Tracheal epithelial cell (primary cell): ENCODE measurements at places on chromosomes 11 and 22. TPM values are rescaled to one million over a fixed set of nuclear protein-coding genes. Genes with fewer than 3 reads are reported as not detected.

The OR5J2 gene
- not detected in 2 replicates for total RNA-seq

The SEZ6L gene
- under 0.01 TPM in 1 of 2 replicates, not detected in the other for total RNA-seq

The CNTN5 gene
- not detected in 2 replicates for total RNA-seq

The SCUBE2 gene
- not detected in 2 replicates for total RNA-seq

The INS gene
- total RNA-seq: not detected in 2 replicates

The NOX4 gene
- total RNA-seq: 0.64 and 1.4 TPM in 2 replicates

The ZNF214 gene
- 0.24 and 0.85 TPM in 2 replicates for total RNA-seq

The ZW10 gene
- 18.3 and 18.8 TPM in 2 replicates for total RNA-seq

The OR6A2 gene
- total RNA-seq: under 0.01 TPM in 2 replicates

The BCO2 gene
- 0.24 and 0.85 TPM in 2 replicates for total RNA-seq

The MCAM gene
- 44.1 and 177 TPM in 2 replicates for total RNA-seq

The EIF3M gene
- total RNA-seq: 624 and 753 TPM in 2 replicates

The CATSPERZ gene
- 0.48 TPM in 1 of 2 replicates, not detected in the other for total RNA-seq

The PLAAT4 gene
- 1.3 and 18.1 TPM in 2 replicates for total RNA-seq

The PANX3 gene
- total RNA-seq: not detected in 2 replicates

The CNTF gene
- total RNA-seq: 0.48 and 2.1 TPM in 2 replicates

The KRTAP5-7 gene
- total RNA-seq: not detected in 2 replicates

The MS4A6E gene
- not detected in 2 replicates for total RNA-seq

The MUC6 gene
- not detected in 2 replicates for total RNA-seq

The TRIM34 gene
- 3.4 and 9.6 TPM in 2 replicates for total RNA-seq

The HORMAD2 gene
- not detected in 2 replicates for total RNA-seq

The SERHL2 gene
- 0.43 and 8.7 TPM in 2 replicates for total RNA-seq

The MOV10L1 gene
- total RNA-seq: 0.48 and 0.64 TPM in 2 replicates

The CASP1 gene
- 16.2 and 34.5 TPM in 2 replicates for total RNA-seq

The CCDC15 gene
- total RNA-seq: 1.2 and 1.5 TPM in 2 replicates

The SYCE3 gene
- total RNA-seq: not detected in 2 replicates

The BIK gene
- 61.0 and 99.3 TPM in 2 replicates for total RNA-seq
